ENCODE measurements at places on chromosomes 1 and 21.

- no peak overlapping the region for H3K4me3 ChIP-seq
- H3K36me3 ChIP-seq, result no peaks in the 10 kb centered on the region
- no peak overlapping the region for H3K27ac ChIP-seq
- DNase-seq, result peak; percentile 24
- H3K4me1 ChIP-seq, result peaks cover 2% of the 10 kb centered on the region
- H3K27me3 ChIP-seq, result no peaks in the 10 kb centered on the region
These were observed 26.1 kb downstream of the NENF start for GRCh38 chr1:212458817-212459216.

DNA sequence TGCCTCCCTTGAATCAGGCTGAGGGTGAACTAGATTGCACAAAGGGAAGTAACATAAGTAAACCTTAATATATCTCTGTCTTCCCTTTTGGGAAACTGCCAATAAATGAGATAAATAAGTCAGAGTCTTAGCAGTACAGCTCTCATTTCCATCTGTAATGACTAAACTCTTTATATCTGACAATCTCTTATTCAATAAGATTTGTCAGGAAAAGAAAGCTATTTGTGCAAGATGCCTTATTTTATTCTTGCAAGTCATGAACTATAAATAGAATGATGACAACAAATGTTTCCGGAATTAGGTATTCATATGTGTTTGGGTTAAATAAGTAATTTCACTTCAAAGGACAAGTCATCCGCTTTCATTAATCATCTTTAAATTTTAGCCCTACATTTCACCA, 229.2 kb downstream of the PTGER3 start:
- no peaks in the 10 kb centered on the region for H3K27me3 ChIP-seq
- no peaks in the 10 kb centered on the region for H3K36me3 ChIP-seq
- no peak overlapping the region for H3K27ac ChIP-seq
- no peak overlapping the region for H3K4me3 ChIP-seq

DNA sequence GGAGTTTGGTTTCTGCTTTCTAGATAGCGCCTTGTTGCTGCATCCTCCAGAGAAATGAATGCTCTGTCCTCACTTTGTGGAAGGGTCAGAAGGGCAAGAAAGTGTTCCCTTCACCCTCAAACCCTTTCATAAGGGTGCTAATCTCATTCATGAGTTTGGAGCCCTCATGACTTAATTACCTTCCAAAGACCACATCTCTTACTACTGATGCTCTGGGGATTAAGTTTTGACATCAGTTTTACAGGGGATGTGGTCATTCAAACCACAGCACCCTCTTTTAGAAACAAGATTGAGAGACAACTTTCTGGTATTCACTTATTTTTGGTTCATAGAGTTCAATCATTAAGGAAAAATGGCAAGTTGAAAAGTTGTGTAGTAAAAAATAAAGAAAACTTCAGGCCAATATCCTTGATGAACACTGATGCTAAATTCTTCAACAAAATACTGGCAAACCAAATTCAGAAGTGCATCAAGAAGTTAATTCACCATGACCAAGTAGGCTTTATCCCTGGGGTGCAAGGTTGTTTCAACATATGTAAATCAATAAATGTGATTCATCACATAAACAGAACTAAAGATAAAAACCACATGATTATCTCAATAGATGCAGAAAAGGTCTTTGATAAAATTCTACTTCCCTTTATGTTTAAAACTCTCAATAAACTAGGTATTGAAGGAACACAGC, 442.1 kb downstream of the PTBP2 start:
- H3K36me3 ChIP-seq, result peaks cover 17% of the 10 kb centered on the region
- DNase-seq, result no peak
- H3K4me3 ChIP-seq, result no peak overlapping the region
- no peaks in the 10 kb centered on the region for H3K27me3 ChIP-seq
- peaks cover 5% of the 10 kb centered on the region for H3K4me1 ChIP-seq

DNA sequence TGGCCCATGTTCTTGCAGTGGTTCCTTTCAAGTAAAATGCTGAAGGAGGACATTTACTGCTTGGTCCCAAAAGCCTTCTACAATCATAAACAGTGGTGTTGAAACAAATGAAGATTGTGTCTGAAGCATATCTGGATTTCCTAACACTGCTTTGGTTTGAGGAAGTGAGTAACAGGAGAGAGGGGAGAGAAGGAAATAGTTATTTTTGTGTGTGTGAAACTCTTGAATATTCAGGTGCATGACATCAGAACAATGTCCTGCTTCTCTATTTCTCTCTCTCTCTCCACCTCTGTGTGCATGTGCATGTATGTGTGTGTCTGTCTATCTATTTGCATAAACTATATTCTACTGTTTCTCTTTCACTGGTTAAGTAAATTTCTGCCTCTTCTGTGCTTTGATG, 61.4 kb upstream of the TNFSF18 start:
- H3K4me3 ChIP-seq, result no peak overlapping the region
- DNase-seq, result no peak
- H3K36me3 ChIP-seq, result peaks cover 6% of the 10 kb centered on the region
- H3K27ac ChIP-seq, result no peak overlapping the region
- no peaks in the 10 kb centered on the region for H3K27me3 ChIP-seq

- no peak overlapping the region for H3K4me3 ChIP-seq
- H3K27ac ChIP-seq, result no peak overlapping the region
- H3K27me3 ChIP-seq, result no peaks in the 10 kb centered on the region
These were observed 80.2 kb upstream of the GREM2 start for GRCh38 chr1:240691909-240692705.

DNA sequence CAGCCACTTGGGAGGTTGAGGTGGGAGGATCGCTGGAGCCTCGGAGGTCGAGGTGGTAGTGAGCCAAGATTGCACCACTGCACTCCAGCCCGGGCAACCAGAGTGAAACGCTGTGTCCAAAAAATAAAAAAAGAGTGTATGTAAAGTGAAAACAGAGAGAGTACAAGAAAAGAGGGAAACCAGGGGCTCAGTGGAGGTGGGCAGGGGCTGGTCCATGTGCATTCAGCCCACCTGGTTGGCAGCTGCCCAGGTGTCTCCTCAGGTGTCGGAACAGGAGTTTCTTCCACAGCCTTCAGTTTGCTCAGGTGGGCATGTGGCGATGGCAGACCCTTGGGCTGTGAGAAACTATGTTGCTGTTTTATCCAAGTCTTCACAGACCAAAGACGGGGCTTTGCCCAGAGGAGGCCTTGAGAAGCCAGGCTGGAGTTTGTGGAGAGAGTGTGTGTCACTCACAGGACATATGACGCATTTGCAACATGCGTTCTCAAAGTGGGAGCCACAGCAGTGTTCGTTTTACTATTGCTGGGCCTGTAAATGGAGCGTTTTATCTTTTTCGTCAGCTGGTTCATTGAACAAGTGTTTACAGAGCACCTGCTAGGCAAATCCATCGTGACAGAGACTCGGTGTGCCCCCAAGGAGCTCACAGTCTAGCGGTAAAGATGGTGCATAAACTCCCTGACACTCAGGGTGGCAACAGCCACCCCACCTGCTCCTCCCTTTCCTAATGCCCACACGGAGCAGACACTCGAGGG, 22.4 kb upstream of the SAMD11 start:
- H3K27ac ChIP-seq, result no peak overlapping the region
- H3K4me1 ChIP-seq, result peaks cover 18% of the 10 kb centered on the region
- no peak overlapping the region for H3K4me3 ChIP-seq
- peaks cover 3% of the 10 kb centered on the region for H3K36me3 ChIP-seq

DNA sequence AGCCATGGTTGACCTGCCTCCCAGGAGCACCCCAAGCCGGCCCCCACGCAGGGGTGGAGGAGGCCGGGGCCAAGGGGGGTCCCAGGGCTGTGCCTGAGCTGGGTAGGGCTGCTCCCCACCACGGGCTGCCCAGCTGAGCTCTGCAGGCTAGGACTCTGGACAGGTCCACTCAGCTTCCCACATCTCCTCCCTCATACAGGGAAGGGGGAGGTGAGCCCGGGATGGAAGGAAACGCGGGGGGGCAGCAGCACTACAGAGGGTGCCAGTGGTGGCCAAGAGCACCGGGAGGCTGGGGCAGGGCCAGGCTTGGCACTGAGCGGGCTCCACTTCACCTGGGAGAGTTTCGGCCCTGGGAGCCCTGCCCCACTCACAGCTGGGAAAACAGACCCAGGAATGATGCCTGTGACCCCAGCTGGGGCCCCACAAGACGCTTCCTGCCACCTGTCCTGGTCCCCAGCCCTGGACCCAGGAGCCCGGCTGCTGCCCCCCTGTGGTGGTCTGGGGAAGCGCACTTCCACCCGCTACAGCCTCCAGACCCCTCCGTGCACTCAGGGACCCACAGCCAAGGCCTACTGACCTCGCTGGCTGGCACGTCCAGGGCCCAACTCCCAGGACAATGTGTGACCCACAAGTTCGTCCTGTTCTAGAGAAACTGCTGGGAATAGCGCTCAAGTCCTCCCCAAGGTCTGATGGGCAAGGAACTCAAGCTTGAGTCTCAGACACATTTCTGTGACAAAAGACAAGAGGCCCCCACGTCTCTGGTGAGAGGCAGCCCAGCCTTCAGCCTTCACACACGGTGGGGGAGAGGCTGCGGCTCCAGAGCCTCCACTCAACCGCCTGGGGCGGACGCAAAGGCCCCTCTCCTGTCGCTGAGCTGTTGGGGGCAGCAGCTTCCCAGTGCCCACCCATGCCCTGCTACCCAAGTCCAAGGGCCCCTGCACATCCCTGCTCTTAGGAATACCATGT, 3.0 kb downstream of the AURKAIP1 start:
- H3K4me1 ChIP-seq, result peaks cover 36% of the 10 kb centered on the region
- peak overlapping the region; percentile 51 for H3K4me3 ChIP-seq
- H3K36me3 ChIP-seq, result peaks cover 2% of the 10 kb centered on the region
- peak; percentile 90 for DNase-seq
- peak overlapping the region; percentile 29 for H3K27ac ChIP-seq
- H3K27me3 ChIP-seq, result no peaks in the 10 kb centered on the region
